ENCODE measurements at places on chromosomes 1 and 21. TPM values are rescaled to one million over a fixed set of nuclear protein-coding genes. Genes with fewer than 3 reads are reported as not detected.

KCNH1 gene
- not detected for total RNA-seq

GRCh38 chr1:71101839-71102376 is 21.1 kb upstream of the ZRANB2 start:
- no peak for DNase-seq

DNA sequence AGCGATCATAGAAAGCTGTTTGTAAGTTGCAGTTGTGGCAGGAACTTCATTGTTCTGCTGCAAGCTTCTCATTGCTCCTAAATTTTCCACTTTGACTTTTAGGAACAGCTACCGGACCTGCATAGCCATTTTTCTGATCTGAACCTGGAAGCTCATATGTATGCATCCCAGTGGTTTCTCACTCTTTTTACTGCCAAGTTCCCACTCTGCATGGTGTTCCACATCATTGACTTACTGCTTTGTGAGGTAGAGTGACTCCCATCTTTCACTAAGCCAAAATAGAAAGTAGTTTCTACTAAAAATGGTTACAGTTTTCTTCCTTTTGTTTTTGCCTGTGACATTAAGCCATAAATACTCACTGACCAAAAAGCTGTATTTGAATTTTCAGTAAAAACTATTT is 254.2 kb downstream of the GPR52 start:
- DNase-seq = no peak

GRCh38 chr21:40840401-40841125 is 6.4 kb downstream of the DSCAM start:
- DNase-seq = no peak

DNA sequence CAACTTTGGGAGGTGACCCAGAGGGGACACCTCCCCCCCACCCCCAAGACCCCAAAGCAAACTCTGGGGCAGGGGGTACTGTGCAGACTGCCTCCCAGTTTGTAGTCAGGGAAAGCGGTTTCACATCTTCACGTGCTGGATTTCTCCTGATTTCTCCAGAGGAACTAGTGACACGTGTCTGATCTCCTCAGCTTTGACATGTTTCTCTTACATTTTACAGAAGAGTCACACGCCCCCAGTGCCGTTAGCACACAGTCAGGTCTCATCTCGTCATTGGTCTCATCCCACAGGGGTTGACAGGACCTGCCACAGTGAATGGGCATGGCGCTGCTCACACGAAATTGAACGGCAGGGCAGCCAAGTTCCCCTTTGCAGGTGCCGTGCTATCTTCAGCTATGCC is 11.8 kb downstream of the PDPN start:
- no peak for DNase-seq

DNA sequence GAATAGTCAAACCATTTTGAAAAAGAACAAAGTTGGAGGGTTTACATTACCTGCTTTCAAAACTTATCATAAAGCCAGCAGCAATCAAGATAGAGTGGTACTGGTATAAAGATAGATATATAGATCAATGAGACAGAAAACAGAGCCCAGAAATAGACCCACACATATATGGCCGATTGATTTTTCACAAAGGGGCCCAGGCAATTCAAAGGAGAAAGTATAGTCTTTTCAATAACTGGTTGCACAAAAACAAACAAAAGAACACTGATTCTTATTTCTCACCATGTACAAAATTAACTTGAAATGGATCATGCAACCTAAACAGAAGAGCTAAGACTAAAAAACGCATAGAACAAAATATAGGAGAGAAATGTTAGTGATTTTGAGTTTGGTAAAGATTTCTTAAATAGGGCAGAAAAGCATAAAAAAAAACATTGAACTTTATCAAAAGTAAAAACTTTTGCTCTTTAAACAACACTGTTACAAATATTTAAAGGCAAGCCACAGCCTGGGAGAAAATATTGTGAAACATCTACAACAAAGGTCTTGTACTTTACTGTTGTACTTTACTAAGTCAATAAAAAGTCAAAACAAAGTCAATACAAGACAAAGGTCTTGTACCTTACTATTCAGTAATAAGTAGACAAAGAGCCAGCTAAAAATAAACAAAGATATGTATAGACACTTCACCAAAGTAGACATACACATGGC is 50.2 kb downstream of the ST3GAL3 start:
- DNase-seq = no peak

GRCh38 chr1:226210571-226211176 is 12.8 kb upstream of the MIXL1 start:
- DNase-seq = no peak

- DNase-seq = no peak
Measured at GRCh38 chr1:39407896-39408640, 83.4 kb upstream of the BMP8A start.

LRRC71 gene
- under 0.01 TPM for total RNA-seq

DNA sequence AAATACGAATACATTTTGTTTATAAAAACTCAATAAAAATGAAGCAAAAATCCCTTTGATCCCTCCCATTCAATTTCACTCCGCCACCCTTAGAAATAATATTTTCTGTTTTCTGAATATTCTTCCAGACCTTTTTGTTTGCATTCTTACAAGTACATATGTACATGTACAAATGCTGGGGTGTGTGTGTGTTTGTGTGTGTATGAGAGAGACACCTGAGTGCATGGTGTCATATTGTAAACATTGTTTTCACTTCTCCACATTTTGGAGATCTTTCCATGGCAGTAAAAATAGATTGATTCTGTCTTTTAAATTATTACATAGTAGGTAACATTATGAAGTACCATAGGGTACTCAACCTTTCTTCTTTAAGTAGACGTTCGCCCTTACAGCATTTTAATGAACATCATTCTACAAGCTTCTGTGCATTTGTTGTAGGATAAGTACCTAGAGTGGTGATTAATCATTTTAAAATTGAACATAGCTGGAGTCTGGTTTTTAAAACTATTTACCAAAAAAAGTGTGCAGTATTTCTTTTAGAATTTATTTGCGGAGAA is 1.3 kb upstream of the MPC2 start:
- DNase-seq = no peak

DNA sequence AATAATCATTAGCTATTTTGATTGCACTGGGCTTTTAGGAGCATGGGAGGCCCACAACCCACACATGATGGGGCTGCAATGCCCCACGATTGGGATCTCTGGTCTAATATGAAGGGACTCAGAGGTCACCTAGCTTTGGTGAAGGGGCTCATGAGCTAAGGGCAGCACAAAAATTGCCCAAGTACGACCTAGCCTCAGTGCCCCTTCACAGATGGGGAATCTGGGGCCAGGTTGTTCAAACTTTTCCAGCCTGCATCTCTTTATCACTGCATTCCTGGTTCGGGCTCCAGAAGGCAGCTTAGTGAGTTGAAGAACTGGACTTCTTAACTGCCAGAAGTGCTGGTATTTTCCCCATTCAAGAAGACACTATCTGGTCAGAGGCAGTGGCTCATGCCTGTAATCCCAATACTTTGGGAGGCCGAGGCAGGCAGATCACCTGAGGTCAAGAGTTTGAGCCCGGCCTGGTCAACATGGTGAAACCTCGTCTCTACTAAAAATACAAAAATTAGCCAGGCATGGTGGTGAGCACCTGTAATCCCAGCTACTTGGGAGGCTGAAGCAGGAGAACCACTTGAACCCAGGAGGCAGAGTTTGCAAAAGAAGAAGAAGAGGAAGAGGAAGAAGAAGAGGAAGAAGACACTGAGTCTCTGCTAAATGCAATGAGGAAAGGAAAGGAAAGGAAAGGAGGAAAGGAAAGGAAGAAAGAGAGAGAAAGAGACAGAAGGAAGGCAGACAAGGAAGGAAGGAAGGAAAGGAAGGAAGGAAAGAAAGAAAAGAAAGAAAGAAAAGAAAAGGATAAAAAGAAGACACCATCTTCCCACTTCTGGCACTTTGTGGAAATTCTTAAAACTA is 258.5 kb upstream of the IRF2BP2 start:
- DNase-seq = no peak

TRMT13 gene
- total RNA-seq = 5.9 TPM
